ENCODE measurements at places on chromosomes 3 and 15.

- DNase-seq: no peak
Measured at GRCh38 chr15:92763459-92763858, 107.9 kb upstream of the FAM174B start.

DNA sequence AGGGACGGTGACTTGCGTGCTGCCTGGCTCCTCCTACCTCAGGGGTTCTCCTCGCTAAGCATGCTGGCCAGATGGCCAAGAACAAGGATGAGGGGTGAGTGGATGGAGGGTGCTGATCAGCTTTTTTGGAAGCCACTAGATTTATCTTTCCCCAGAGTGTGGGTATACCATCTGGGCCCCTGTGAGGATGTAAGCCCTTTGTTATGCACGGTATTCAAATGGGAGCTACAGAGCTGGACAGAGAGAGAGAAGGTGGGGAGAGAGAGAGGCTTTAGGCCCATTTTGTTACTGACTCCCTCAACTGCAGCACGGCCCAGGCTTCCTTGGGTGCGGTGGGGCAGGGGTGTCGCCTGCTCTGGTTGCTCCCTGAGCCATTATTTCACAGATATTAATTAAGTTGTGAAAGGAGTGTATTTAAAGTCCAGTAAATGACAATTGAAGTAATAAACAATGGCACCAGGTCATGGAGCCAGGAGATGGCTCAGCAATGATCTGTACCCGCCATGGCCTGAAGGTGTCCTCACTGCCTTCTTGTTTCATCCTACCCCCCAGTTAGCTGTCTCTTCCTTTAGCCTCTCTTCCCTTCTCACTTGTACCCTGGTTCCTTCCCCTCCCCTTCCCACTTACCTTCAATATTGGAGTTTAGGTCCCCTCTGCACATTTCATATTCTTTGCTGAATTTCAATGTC lies 158.0 kb downstream of the CLSTN2 start:
- no peak for DNase-seq

GRCh38 chr3:102189956-102190723 lies 244.7 kb upstream of the ZPLD1 start:
- DNase-seq: no peak

- no peak for DNase-seq
Measured at GRCh38 chr15:40277471-40277870, 5.4 kb downstream of the ANKRD63 start.

GRCh38 chr3:163391407-163392181 lies 1686.7 kb downstream of the SI start:
- DNase-seq: no peak

- no peak for DNase-seq
Measured at GRCh38 chr3:19877656-19878055, 56.4 kb downstream of the EFHB start.

DNA sequence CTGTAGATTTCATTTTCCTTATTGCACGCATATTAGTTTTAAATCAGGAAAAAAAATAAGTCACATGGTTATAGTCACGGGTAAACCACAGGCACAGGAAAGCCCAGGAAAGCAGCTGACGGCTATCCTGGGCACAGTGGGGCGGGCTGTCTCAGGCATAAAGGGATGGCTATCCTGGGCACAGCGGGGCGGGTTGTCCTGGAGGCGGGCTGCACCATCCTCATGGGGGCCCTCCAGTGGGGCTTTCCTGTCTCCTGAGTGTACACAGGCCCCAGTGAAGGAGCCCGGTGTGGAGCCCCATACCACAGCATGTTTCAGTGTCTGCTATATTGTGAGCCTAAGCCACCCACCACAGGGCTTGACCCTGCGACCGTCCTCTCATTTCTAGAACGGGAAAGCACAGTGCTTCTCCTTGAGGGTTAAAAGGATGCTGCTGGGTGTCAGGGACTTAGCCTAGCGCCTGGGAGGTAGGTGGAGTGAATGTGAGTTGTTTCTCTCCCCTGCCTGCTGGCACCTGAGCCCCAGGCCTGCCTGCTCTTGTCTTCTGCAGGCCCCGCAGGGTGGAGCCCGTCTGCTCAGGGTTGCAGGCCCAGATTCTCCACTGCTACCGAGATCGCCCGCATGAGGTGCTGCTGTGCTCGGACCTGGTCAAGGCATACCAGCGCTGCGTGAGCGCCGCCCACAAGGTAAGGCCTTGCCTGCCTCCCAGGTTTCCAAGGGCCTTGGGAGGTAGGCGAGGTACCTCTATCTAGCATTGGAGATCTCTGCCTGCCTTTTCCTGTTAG lies 25.9 kb upstream of the PLXNA1 start:
- DNase-seq: no peak

GRCh38 chr3:196096382-196096953 lies 14.6 kb upstream of the TFRC start:
- DNase-seq: peak; percentile 85

- no peak for DNase-seq
Measured at GRCh38 chr3:42601896-42602581, 1.6 kb downstream of the NKTR start.

Data from GF-D8 (cell line).